ENCODE measurements at places on chromosomes 5 and 9.

GRCh38 chr5:18496041-18496440, 861.8 kb downstream of the TAF11L14 start:
- no peak for DNase-seq

GRCh38 chr9:70340572-70340971, 73.9 kb downstream of the KLF9 start:
- DNase-seq, result no peak

- DNase-seq, result no peak
Measured at GRCh38 chr9:123119566-123119965, 86.1 kb downstream of the GPR21 start.

DNA sequence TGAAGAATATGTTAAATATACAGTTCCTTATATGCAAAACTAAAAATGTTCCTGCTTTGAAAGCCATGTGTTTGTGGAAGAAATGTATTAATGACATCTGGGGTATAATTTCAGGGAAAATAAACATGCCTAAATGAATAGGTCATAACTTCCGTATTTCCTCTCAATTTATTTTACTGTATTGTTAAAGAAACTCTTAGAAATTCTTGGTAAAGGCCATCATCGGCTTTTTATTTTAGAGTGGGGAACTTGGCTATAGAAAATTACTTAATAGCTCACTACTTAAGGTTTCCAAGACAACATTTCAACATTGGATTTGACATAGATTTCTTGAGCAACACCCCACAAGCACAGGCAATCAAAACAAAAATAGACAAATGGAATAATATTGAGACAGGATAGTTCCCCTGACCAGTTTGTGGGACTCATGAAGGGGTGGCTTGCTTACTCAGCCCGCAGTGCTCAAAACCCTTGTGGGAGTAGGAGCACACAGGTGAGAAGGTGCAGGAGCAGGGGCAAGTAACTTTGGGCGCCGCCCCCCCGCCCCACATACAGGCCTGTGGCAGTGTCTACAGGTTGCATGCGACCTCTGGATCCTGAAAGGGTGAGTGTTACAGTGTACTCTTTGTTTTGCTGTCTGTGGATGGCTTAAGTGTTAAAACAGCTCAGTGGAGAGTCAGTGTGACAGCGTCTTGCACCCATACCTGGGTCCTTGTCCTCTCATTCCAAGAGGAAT, 891.4 kb upstream of the C9orf72 start:
- no peak for DNase-seq

- peak; percentile 45 for DNase-seq
Measured at GRCh38 chr5:53481887-53482716, 1.7 kb downstream of the FST start.

DNA sequence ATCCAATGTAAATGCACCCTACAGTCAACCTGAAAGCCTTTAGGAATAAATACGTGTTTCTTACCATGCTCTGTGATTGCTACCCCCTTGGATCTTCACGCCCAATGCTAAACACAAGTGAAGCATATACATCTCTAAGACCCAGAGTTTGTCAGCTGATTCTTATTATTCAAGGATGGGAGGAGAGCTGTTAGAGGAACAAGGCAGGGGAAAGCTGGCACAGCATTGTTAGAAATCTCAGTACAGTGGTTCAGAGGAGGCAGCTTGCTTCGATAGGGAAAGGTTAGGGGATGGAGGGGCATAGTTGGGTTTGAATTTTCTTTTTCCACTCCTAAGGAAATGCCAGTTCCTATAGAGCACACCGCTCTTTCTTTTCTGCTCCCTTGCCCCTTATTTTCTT, 16.7 kb upstream of the TAF11L2 start:
- no peak for DNase-seq

DNA sequence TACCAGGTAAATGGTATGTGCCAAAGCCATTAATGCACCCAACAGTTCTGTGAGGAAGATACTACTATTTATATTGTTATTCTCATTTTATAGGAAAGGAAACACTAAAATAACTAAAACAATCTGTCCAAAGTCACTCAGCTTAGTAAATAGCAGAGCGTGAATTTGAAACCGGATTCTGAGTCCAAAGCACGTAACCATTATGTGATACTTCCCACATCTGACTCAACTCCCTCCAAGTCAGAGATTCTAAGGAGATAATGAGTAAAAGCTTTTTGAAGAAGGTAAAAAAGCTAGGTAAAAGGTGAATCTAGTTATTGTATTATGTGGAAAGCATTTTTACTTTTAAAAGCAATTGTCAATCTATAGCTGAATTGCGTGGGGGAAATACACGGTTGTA, 208.9 kb downstream of the PBX3 start:
- DNase-seq, result no peak

DNA sequence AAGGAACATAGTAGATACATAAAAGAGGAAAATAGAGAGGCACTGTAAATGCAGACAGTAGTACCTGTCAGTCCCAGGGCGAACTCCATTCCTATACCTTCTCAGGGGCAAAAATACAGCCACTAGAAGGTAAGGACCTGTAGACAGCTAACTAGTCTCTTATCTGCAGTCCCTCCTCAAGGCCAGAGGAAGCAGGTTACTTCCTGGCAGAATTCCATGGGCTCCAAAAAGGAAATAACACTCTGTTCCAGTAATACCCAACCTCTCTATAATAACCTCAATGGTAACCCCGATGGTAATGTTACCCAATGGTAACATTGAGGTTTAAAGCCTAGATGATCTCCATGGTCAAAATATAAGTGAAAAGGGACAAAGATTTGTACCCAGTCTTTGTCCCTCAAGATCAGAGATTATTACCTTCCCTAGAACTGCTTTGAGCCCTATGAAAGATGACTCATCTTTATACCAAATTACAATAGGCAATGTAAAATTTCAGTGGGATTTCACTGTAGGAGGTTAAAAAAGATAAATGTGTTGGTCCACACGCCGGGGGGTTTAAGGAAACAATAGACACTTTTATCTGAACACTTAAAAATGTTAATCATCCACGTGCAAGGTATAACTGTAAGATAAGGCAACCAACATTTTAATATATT, 113.0 kb downstream of the DENND1A start:
- no peak for DNase-seq

GRCh38 chr5:159864885-159865691, 51.2 kb upstream of the ADRA1B start:
- no peak for DNase-seq

DNA sequence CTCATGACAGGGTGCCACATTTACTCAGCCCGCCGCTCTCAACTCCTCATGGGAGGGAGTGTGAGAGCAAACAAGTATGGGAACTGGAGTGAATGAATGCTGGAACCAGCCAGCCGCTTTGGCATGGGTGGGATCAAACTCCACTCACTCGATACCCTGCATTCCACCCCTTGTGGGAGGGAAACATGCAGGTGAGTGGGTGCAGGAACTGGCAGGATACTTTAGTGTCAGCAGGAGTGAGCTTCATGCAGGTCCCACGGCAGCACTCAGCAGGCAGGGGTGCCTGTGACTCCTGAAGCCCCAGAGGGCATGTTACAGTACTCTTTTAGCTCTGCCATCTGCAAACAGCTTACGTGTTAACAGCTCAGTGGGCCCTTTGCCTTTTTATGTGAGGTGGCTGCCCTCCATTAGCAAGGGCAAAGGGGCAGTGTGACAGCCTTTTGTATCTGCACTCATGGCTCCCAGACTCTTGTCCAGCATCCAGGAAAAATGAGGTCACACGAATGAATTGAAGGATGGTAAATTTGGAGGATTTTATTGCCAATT, 433.2 kb upstream of the NMUR2 start:
- DNase-seq, result no peak

DNA sequence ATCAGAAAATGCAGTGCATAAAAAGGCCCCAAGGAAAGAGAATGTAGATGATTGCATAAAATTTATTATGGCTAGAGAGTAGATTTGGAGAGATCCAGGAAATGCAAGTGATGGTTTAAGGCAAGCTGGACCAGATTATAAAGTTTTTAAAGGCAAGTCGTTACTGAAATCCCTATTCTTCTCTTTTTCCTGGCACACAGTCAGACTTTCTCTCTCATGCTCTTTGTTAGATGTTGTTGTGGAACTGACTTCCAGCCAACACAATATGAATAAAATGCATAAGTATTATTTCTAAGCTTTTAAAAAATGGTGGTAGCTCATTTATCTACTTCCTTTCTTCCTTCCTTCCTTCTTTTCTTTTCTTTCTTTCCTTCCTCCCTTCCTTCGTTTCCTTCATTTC, 1085.4 kb upstream of the CDH6 start:
- DNase-seq, result no peak

DNA sequence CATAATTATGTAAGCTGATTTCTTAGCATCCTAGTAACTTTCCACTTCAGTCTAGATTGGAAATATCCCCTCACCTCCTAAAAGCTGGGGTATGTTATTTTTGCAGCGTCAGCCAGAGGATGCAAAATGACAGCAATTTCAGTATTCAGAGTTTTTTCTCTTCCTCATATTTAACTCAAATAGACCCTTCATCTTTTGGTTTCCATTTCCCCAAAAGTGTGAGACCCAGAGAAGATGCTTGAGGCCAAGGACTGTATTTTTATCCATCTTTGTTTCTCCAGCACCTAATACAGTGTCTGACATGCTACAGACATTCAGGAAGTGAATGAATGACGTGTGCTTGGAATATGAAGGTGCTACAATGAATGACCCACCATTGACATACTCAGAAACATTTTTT, 75.5 kb upstream of the RANBP3L start:
- no peak for DNase-seq

- peak; percentile 23 for DNase-seq
Measured at GRCh38 chr5:110054240-110054639, 364.5 kb downstream of the MAN2A1 start.

- DNase-seq, result no peak
Measured at GRCh38 chr9:124259158-124259808, 1.5 kb downstream of the NEK6 start.

DNA sequence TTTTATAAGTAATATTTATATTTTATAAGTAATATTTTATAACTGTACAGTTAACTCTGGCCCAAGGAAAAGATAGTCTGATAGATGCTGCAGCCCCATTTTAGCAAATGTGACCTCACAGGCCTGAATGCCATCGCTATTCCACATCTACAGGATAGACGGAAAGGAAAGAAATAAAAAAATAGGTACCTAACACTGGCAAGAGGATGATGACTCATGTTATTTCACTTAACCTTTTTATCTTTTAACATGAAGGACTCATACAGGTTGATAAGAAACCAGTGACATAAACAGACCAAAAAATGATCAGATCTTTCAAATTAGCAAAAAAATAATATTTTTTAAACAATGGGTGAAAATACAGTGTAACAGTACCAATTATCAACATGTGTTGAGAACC, 2.7 kb downstream of the CD274 start:
- no peak for DNase-seq

- no peak for DNase-seq
Measured at GRCh38 chr5:140509898-140510297, 37.6 kb upstream of the EIF4EBP3 start.

GRCh38 chr5:14241141-14241540, 98.0 kb downstream of the TRIO start:
- no peak for DNase-seq

- DNase-seq, result no peak
Measured at GRCh38 chr9:90848866-90849265, 47.2 kb downstream of the SYK start.

DNA sequence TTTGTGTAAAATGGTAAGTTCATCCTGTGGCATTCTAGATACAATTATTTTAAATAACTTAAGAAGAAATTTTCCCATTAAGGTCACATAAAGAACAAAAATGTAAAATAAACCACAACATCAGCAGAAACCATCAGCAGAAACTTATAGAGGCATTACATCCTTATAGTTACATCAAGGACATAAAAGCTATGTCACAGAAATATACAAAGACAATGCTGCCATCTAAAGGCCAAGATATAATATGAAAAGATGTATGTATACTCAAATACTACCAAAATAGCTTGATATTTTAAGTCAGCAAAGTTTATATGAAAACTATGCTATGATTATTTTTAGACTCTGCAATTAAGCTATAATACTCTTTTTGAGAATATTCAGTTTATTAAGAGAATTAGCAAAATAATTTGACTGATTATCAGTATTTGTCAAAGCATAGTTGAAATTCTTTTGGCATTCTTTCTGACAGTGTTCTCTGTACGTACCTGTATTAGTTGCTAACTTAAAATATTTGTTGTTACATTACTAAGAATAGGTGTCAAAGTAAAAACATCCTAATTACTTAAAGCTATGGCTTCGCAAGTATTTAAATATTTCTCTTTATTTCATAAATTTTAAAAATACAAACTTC, 36.2 kb downstream of the FBXL17 start:
- DNase-seq, result no peak

DNA sequence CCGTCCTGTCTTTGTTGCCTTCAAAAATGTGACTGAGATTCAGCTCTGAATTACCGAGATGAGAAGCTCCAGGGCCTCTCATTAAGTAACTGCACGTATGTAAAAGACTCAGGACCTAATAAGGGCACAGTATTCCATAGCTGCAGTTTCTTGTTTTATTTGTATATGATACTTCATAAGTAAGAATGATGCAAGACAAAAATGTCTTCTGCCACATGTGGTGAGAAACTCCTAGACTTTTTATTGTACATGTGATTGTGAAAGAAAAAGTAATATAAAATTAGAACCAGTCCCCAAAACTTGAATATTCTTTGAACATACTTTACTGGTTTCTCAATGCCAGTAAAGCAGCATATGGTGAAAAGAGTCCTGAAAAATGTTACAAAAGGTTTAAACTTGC, 110.1 kb upstream of the OTULINL start:
- DNase-seq, result no peak

DNA sequence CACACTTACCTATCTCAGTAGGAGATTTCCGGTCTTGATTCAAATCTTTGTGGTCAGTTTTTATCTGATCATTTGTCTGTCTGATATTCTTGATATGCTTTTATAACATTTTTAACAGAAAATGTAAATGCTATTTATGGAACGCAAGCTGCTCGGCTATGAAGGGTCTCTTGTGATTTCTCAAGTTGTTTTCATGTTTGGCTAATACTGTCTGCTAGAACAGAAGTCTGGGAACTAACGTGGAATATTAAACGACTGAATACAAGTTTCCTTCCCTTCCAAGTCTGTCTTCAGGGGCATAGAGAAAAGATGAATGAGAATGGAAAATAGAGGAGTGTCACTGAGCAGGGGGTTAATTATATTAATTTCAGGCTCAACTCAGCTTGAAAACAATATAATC, 27.6 kb downstream of the SNCAIP start:
- DNase-seq, result no peak

DNA sequence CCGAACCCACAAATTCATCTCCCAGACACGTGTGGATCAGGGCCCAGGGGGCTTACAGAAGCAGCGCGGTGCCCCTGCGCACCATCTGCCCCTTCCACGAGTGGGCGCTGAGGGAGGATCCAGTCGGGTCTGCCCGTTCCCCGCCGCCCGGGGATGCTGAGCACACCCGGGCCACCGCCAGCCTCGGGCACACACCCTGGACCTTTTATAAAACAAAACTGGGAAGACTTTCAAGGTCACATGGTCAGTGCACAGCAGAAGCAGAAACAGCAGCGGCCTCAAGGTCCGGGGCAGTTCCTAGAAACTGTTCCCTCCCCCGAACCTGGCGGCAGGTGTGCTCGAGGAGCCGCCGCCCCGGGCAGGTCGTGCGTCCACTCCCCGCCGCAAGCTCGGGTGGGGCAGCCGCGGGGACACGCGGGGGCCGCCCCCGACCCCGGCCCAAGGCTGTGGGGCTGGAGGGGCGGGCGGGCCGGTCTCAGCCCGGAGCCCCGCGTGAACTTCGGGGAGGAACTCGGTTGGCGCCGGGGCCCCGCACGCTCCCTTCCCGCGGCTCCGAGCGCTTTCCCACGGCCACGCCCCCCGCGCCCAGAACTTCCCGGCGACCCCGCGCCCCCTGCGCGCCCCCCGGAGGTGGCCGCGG, 633 bp upstream of the PPP1R26 start:
- DNase-seq, result no peak

GRCh38 chr5:6674421-6674820, 38.8 kb upstream of the TENT4A start:
- DNase-seq, result no peak

Data from stimulated activated CD4-positive, alpha-beta T cell treated with anti-CD3 and anti-CD28 coated beads, Interleukin-12 subunit alpha, Interleukin-12 subunit beta, amount 100 ng/mL, for 4 hours (primary cell).